ENCODE measurements at places on chromosomes 7 and 10. TPM values are rescaled to one million over a fixed set of nuclear protein-coding genes. Genes with fewer than 3 reads are reported as not detected.
A peak's percentile ranks its signal among the peaks of the same experiment; 100 is the strongest.

The PRPS1L1 gene
- not detected for total RNA-seq

The HMX3 gene
- total RNA-seq, result not detected

The ASAH2 gene
- total RNA-seq, result 1.8 TPM

The RBP4 gene
- total RNA-seq, result not detected

The CHAT gene
- total RNA-seq, result not detected

The UCN3 gene
- total RNA-seq, result not detected

GRCh38 chr10:119190353-119190752, 11.7 kb upstream of the PRDX3 start:
- no peaks in the 10 kb centered on the region for H3K36me3 ChIP-seq
- no peaks in the 10 kb centered on the region for H3K27me3 ChIP-seq
- peaks cover 14% of the 10 kb centered on the region for H3K4me1 ChIP-seq
- no peak overlapping the region for H3K27ac ChIP-seq

GRCh38 chr10:130623680-130624267, 487.6 kb downstream of the GLRX3 start:
- no peak overlapping the region for H3K27ac ChIP-seq
- no peaks in the 10 kb centered on the region for H3K27me3 ChIP-seq
- H3K4me3 ChIP-seq, result no peak overlapping the region
- H3K4me1 ChIP-seq, result no peaks in the 10 kb centered on the region
- DNase-seq, result no peak

- no peak overlapping the region for H3K4me3 ChIP-seq
- H3K4me1 ChIP-seq, result no peaks in the 10 kb centered on the region
- no peak overlapping the region for H3K27ac ChIP-seq
- no peak for DNase-seq
Observed at GRCh38 chr7:5441840-5442503, 18.3 kb upstream of the TNRC18 start.

- no peaks in the 10 kb centered on the region for H3K4me1 ChIP-seq
- no peak overlapping the region for H3K27ac ChIP-seq
- no peak for DNase-seq
- no peaks in the 10 kb centered on the region for H3K27me3 ChIP-seq
- H3K4me3 ChIP-seq, result no peak overlapping the region
Observed at GRCh38 chr7:119996634-119997033, 276.3 kb upstream of the KCND2 start.

DNA sequence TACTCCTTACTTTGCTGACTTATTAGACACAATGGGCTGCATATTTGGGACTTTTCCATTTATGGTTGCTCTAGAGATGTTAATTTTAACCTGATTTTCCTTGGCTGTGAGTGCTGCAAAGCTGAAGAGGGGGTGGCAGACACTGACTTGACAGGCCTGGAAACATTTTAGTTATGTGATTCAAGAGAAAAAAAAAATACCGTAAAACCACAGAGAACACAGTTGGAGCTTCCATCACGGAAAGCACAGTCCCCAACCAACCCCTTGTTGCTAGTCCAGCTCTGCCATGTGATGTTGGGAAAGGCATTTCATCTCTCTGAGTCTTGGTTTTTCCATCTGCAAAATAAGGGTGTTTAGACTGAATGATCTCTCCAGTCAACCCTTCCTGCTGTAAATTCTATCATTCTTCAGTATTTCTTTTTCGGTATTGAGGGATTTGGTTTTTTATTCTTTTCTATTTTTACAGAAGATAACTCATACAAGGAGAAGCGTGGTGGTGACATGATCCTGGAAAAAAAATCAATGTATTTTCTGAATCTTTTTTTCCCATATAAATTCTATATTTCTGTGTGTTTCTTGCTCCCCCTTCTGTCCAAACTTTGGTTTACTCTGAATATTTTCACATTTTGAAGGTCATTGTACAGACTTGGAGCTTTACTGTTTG, 246.1 kb downstream of the REEP3 start:
- no peaks in the 10 kb centered on the region for H3K27me3 ChIP-seq
- DNase-seq, result no peak
- H3K27ac ChIP-seq, result no peak overlapping the region
- H3K4me1 ChIP-seq, result no peaks in the 10 kb centered on the region
- no peaks in the 10 kb centered on the region for H3K36me3 ChIP-seq
- no peak overlapping the region for H3K4me3 ChIP-seq

GRCh38 chr10:132186488-132187429, at the start of gene DPYSL4:
DPYSL4 (plus strand) TSS chr10:132186948; CDS start chr10:132187064, 116 bp downstream.
- no peak within 1 kb of the TSS for H3K27ac ChIP-seq
- peaks cover 44% of the 10 kb centered on the region for H3K27me3 ChIP-seq
- H3K4me3 ChIP-seq, result peak within 1 kb of the TSS; percentile 57
- no peak for DNase-seq

GRCh38 chr10:90917238-90917967, 3.5 kb downstream of the ANKRD1 start:
- H3K27ac ChIP-seq, result no peak overlapping the region
- H3K27me3 ChIP-seq, result no peaks in the 10 kb centered on the region
- H3K4me1 ChIP-seq, result peaks cover 20% of the 10 kb centered on the region
- no peaks in the 10 kb centered on the region for H3K36me3 ChIP-seq
- no peak for DNase-seq

GRCh38 chr10:115974816-115975430, 298.1 kb downstream of the GFRA1 start:
- DNase-seq, result no peak
- H3K36me3 ChIP-seq, result no peaks in the 10 kb centered on the region
- H3K4me1 ChIP-seq, result no peaks in the 10 kb centered on the region
- H3K27ac ChIP-seq, result no peak overlapping the region
- H3K27me3 ChIP-seq, result no peaks in the 10 kb centered on the region
- H3K4me3 ChIP-seq, result no peak overlapping the region

DNA sequence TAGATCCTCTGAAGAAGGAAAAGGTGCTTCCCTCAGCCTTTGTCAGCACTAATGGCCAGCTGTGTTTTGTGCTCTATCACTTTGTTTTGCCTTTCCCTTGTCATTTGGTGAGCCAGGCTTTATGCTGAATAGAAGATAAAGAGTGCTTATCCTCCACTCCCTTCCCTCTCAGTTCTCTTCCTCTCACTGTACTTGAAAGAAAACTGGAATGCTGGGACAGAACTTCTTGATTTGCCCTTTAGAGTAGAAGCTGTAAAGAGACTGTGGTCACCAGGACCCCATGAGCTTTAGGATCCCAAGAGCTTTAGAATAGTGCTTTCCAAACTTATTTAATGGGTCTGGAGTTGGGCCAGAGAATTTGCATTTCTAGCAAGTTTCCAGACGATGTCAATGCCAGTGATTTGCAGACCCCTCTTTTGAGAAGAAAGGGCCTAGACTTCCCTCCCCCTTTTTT, 81.4 kb downstream of the LRRC4 start:
- H3K4me1 ChIP-seq, result peaks cover 8% of the 10 kb centered on the region
- H3K27me3 ChIP-seq, result no peaks in the 10 kb centered on the region
- H3K4me3 ChIP-seq, result no peak overlapping the region
- no peak for DNase-seq
- H3K36me3 ChIP-seq, result peaks cover 42% of the 10 kb centered on the region
- H3K27ac ChIP-seq, result no peak overlapping the region

DNA sequence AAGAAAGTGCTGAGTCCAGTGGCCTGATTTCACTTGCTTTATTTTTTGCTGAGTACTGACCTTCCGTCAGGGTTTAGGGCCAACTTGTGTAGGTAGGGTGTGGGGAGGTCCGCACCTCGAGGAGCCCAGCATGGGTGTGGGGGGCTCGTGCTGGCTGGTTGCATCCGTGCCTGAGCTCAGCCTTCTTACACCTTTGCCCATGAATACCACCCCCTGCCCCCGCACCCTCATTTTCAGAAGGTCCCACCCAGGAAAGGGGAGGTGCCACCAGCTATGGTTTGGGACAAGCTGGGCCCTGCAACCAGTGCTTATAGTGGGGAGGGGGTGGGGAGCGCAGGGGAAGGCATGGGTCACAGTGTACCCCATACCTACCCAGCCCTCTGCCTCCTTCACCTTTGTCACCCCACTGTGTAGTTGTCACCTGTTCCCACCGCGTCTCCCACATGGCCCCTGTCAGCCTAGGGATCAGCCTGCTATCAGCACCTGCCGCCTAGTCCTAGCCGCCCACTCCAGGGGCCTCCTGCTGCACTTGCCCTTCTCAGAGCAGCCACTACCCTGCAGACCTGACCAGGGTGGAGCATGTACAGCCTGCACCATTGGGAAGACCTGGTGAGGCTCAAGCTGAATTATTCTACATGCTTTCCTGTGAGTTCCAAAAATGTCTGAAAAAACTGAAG, 146.2 kb upstream of the RET start:
- H3K4me1 ChIP-seq, result peaks cover 10% of the 10 kb centered on the region
- no peak overlapping the region for H3K27ac ChIP-seq
- no peaks in the 10 kb centered on the region for H3K36me3 ChIP-seq
- peaks cover 41% of the 10 kb centered on the region for H3K27me3 ChIP-seq

- H3K27ac ChIP-seq, result no peak overlapping the region
- no peak overlapping the region for H3K4me3 ChIP-seq
- H3K4me1 ChIP-seq, result no peaks in the 10 kb centered on the region
- H3K36me3 ChIP-seq, result no peaks in the 10 kb centered on the region
Observed at GRCh38 chr7:111168182-111168581, 77.3 kb downstream of the LRRN3 start.

All from activated B cell treated with CpG ODN at 0.5 μM for 24 hours (primary cell).